ENCODE measurements at places on chromosomes 4 and X. TPM values are rescaled to one million over a fixed set of nuclear protein-coding genes. Genes with fewer than 3 reads are reported as not detected.

RNF175 gene
- total RNA-seq = 0.86 TPM

DNA sequence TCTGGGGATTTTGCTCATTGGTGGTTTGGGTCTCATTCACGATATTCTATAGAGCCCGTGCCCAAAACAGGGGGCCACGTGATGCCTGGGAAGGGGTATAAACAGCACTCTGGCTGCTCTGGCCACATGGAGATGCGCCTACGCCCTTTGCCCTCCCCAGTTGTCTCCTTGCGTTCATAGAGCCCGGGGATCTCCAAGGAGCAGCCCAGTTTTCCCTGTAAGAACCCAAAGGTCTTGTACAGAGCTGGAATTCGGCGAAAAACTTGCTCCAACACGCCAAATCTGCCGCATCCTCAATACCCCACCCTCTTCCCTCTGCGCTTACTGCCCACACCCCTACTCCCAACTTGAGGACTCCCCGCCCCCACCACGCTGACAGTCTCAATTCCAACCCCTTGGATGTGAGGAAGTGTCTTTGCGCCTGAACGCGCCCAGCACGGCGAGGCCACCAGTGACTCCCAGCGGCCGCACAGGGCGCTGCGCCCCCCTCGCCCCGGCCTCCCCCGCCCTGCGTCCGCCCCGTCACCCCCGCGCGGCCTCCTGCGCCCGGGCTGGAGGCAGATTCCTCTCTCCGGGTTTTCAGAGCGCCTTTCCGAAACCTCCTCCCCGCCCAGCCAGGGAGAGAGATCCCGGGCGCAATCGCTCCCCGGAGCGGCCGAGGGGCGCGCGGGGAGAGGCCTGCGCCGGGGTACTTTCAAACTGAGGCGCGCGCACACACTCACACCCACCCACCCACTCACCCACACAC, at the start of gene NHS:
TSS of gene NHS (plus strand) at position 582 of the 748 bp plus-strand sequence. CDS start 558 bp downstream, outside the sequence.
- peak; percentile 78 for DNase-seq

SPARCL1 gene
- total RNA-seq = 400 TPM

TBC1D19 gene
- total RNA-seq = 17.0 TPM

ZDHHC15 gene
- 1.8 TPM for total RNA-seq

DNA sequence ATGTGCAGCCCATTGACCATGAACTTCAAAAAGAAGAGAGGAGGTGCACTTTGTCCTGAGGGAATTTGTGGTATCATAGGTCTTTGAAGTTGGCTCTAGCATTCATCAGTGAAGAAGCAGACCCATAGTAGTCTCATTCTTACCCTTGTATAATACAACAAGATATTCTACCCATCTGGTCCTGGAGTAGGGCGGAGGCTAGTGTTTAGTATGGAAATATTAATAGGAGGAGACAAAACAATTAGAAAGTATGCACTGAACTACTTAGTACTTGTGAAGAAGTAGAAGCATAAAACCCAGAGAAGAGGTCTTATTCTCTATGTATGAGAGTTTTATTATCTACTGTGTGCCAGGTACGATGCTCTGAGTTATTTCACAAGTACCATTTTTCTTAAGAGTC, 189.0 kb downstream of the AASDH start:
- no peak for DNase-seq

GRCh38 chrX:15873566-15873965, 19.0 kb upstream of the AP1S2 start:
- no peak for DNase-seq
